ENCODE measurements at places on chromosomes 5 and 9.

DNA sequence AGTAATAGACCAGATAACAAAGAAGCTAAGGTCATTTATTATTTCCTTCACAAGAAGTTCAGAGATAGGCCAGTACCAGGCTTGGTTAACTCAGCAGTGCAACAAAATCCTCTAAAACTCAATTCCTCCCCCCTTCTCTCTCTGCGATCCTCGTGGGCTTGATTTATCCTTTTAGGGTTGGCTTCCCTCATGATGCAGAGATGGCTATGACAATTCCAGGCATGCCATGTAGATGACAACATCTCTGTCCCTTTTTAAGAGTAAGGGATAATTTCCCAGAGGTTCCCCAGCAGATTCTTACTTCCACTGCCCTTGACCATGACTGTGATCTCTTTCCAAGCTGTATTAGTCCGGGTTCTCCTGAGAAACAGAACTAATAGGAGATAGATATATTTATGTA lies 28.7 kb upstream of the DAP start:
- no peak for DNase-seq

DNA sequence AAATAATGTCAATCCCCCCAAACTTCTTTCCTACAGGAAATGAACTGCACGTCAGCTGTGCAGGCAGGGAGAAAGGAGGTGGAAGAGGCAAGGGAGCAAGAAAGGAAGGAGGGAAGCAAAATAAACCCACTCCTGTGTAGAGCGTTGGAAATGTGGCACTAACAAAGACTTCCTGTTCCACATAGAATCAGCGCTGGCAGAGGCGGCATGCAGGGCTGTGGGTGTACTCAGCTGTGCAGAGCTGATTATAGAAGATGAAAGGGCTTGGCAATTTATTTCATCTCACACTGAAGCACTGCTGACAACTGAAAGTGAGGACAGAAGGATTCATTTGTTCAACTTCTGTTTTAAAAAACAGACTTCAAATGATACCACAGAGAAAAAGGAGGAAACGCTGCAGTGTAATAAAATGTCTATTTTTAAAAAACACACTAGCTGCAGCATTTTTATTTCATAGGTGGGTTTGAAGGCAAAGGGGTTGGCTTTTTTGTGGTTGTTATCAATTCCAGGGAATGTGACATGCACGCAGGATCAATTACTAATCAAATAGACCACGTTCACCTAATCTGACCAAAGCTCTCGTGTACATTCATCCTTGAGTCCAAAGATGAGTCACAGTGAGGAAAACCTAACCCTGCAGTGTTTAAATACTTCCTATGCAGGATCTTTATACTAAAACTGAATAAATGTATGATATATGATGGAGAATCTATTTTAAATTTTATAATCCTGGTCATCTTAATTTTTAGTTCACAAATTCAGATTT lies 583.5 kb downstream of the ZNF608 start:
- no peak for DNase-seq

- DNase-seq: no peak
Observed at GRCh38 chr9:69307446-69308205, 17.4 kb upstream of the ENTREP1 start.

GRCh38 chr9:137707361-137707760 lies 88.6 kb downstream of the EHMT1 start:
- no peak for DNase-seq

DNA sequence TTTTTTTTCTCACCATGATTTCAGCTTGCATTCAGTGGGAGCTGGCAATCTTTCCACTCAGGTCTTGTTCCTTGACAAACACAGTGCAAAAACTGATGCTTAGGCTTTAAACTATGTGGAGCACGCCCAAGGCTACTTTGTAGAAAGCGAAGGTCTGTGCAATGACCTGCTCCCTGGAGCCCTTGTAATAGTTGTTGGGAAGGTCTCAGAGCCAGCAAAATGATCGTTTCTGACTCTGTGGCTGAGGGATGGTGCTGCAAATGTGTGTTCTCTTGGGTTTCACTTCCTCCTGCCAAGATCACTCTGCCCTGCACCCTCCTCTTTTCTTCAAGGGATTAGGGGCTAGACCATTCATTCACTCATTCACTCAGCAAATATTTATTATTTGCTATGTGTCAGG lies 249.7 kb upstream of the MAP3K1 start:
- DNase-seq: no peak

DNA sequence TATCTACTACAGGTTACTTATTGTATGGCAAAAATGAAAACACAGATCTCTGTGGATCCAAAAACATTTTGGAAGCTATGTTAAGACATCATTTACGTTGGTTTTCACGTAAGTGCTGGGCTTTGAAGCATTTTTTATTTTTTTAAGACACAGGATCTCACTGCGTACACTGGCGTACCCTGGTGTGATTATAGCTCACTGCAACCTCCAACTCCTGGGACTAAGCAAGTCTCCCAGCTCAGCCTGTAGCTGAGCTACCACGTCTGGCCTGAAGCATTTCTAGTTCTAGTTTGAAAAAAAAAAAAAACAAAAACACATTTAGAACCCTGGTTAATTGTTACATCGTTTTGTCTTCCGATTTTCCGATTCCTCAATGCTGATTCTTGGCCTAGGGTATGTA lies 131.3 kb downstream of the AOPEP start:
- DNase-seq: no peak

DNA sequence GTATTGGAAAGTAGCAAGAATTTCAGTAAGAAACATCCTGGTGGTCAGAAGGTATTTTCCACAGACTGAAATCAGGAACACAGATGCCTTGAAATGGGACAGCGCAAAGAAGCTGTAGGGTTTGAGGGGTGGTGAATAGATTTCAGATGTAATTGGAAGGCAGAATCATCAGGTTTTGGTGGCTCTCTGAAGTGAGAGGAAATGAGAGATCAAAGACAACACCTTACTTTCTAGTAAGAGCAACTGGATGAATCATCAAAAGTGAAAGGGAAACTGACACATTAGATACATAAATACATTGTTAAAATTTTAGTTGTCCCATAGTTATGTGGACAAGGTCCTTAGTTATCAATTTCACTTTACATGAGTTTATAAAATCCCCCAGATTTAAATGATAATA lies 188.2 kb upstream of the SLC27A6 start:
- no peak for DNase-seq

- DNase-seq: no peak
Observed at GRCh38 chr5:68421485-68422220, 206.1 kb downstream of the PIK3R1 start.

DNA sequence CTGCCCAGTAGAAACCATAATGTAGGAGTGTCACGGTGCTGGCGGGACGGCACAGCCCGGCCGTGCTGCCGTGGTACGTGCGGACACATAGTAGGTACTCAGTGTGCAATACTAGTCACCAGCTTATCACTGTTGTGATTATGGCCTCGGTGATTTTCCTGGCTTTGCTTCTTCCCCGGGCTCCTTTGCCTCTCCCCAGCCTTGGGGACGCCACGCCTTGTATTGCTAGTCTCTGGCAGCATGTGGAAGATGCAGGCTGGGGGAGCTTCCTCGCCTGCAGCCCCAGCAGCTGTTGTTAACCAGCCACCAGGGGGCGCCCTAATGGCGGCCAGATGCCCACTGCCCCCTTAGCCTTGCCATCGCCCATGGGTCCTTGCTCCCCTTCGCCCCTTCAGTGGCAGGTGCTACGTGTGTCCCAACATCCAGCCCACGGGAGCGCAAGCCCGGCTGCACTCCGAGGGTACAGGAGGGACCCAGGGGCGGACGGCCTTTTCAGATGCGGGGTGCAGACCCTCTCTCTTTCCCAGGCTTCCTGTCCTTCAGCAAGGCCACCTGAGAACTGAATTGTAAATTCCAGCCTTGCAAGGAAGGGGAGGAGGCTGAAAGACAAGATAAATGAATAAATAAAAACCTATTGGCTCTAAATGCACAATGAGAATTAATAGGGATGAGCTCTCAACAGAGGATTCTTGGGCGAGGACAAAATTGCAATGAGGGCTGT lies 8.0 kb downstream of the NTNG2 start:
- no peak for DNase-seq

DNA sequence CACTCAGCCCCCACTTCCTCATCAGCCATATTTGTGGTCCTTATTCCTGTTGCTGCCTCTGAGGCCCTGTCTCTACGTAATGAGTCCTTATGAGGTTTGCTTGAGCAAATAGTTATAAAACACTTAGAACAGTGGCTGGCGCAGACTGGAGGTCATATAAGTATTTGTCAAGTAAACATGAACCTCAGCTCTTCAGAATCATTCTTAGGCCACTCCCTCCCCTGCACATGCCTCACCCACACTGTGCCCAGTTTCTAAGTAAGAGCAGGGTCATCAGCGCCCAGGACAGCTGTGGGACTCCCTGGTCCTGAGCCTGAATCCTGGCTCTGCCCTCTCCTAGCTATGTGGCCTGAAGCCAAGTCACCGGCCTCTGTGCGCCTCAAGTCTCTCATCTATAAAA lies 4.0 kb downstream of the ST6GALNAC4 start:
- DNase-seq: no peak

DNA sequence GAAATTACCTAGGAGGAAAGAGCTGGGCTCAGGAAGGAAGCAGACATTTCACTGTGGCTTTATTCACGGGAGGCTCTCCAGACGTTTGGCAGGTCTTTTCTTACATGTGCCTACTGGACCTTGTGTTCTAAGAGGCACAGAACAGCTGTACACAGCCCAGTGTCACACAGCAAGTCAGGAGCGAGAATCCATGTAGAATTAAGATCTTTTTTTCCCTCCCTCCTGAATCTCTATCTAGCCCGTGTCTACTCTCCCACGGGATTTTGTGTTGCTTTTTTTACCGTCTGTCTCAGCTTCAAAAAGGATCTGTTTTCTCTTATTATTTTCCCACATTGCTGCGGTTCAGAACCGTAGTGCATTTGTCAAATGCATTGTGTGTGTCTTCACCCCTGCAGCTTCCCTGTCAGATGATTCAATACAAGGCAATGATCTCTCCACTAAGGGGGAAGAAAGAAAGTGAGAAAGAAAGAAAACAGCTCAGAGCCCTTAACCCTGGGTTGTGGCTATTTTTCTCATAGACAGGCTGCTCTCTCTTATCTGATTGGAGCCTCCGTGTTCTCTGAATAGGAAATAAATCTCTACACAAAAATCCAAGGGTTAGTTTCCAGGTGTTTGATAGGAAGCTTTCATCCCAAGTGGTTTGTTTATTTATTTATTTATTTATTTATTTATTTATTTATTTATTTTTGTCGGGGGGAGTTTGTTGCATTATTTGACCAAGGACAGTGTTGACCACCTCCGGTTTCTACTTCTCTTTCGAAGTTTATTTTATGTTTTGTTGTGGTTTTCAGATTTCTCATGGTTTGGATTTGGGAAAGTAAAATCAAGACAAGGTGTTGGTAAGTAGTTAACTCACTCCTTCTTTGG lies 191.0 kb downstream of the NTRK2 start:
- DNase-seq: no peak
